ENCODE measurements at places on chromosomes 13 and 19. TPM values are rescaled to one million over a fixed set of nuclear protein-coding genes. Genes with fewer than 3 reads are reported as not detected.

DNA sequence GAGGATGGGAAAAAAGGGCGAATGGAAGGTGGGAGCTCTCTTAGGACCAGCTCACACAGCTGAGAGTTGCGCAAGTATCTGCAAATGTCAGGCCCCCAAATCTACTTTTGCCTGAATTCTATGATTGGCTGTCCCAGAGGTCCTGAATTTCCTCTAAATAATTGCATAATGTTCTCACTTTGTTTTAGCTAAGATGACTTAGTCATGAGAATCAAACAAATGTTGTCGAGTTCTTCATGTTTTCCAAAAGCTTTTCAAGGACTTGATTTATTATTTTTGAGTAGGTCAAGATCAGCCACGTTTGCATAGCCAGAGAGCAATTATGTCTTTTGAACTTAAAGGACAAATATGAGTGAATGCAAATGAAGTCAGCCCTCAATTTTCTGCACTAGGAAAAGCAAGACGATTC, 246.6 kb upstream of the MAB21L1 start:
- no peak overlapping the region for H3K4me3 ChIP-seq
- peaks cover 8% of the 10 kb centered on the region for H3K4me1 ChIP-seq
- no peaks in the 10 kb centered on the region for H3K36me3 ChIP-seq
- H3K27me3 ChIP-seq: peaks cover 9% of the 10 kb centered on the region
- H3K27ac ChIP-seq: no peak overlapping the region

- no peak overlapping the region for H3K27ac ChIP-seq
- peaks cover 7% of the 10 kb centered on the region for H3K36me3 ChIP-seq
- H3K4me3 ChIP-seq: no peak overlapping the region
- no peaks in the 10 kb centered on the region for H3K27me3 ChIP-seq
Measured at GRCh38 chr13:93881411-93881810, 598.1 kb downstream of the DCT start.

GRCh38 chr13:64007339-64007738, 2591.7 kb upstream of the PCDH20 start:
- DNase-seq: no peak
- no peak overlapping the region for H3K27ac ChIP-seq
- no peaks in the 10 kb centered on the region for H3K36me3 ChIP-seq

- no peak for DNase-seq
- H3K27me3 ChIP-seq: no peaks in the 10 kb centered on the region
- H3K27ac ChIP-seq: no peak overlapping the region
- no peak overlapping the region for H3K4me3 ChIP-seq
- peaks cover 25% of the 10 kb centered on the region for H3K36me3 ChIP-seq
- no peaks in the 10 kb centered on the region for H3K4me1 ChIP-seq
Measured at GRCh38 chr13:59954601-59955000, 209.1 kb downstream of the DIAPH3 start.

GRCh38 chr19:15538774-15539173, 30.4 kb downstream of the CYP4F22 start:
- peaks cover 3% of the 10 kb centered on the region for H3K27me3 ChIP-seq
- H3K4me3 ChIP-seq: no peak overlapping the region
- H3K4me1 ChIP-seq: no peaks in the 10 kb centered on the region
- H3K27ac ChIP-seq: no peak overlapping the region
- no peak for DNase-seq

DNA sequence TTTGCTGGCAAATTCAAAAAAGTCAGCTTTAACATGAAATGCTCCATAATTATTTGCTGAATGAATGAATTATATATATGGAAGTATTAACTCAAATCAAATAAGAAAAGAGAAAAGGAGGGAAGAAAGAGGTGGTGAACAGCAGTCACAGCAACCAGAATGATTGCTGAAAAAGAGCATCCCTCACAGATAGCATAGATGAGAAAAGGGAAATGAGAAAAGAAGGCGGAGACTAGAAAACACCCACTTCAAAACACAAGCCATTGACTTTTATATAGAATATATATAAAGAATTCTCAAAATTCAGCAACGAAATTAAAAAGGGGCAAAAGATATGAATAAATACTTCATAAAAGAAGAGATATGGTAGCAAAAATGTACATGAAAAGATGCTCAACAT, 75.2 kb downstream of the CAB39L start:
- H3K27me3 ChIP-seq: no peaks in the 10 kb centered on the region
- peaks cover 5% of the 10 kb centered on the region for H3K36me3 ChIP-seq
- no peak overlapping the region for H3K4me3 ChIP-seq

GRCh38 chr19:13060964-13061927, 41.4 kb downstream of the LYL1 start:
- no peak overlapping the region for H3K27ac ChIP-seq
- H3K27me3 ChIP-seq: peaks cover 100% of the 10 kb centered on the region
- peak overlapping the region; percentile 67 for H3K4me3 ChIP-seq
- DNase-seq: peak; percentile 92

DNA sequence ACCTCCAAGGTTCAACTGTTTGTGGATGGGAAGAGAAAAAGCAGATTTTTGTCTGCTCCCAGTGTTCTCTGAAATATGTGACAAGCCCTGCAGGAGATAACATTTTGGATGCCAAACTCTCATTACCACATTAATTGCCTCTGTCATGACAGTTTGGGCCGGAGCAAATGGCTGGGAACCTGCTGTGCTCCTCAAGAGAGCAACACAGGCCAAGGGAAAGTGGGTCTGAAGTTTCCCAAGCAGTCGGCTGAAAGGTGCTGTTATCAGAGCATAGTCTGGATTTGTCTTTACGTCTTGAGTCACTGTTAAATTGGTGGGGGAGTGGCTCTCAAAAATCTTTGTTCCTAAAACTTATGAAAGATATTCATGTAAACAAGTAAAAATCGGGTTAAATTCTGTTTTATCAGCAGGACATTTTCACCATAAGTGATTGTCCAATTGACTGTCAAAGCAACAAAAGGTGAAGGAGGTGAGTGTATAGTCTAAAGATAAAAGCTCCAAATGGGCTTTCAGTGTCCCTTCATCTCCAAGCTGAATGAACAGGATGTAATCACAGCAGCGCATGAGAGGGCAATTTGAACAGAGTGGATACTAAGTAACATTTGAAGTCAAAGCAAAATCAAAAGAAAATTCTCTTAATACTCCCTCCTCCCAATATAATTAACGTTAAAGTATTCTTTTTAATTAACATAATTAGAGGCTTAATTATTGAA, 844.8 kb downstream of the PCDH17 start:
- H3K4me1 ChIP-seq: peaks cover 9% of the 10 kb centered on the region
- no peak for DNase-seq
- H3K27me3 ChIP-seq: no peaks in the 10 kb centered on the region
- H3K36me3 ChIP-seq: no peaks in the 10 kb centered on the region
- no peak overlapping the region for H3K4me3 ChIP-seq

GRCh38 chr19:18021121-18021755, 13.3 kb downstream of the ARRDC2 start:
- peaks cover 5% of the 10 kb centered on the region for H3K4me1 ChIP-seq
- no peak overlapping the region for H3K4me3 ChIP-seq
- H3K27ac ChIP-seq: no peak overlapping the region
- no peak for DNase-seq

DNA sequence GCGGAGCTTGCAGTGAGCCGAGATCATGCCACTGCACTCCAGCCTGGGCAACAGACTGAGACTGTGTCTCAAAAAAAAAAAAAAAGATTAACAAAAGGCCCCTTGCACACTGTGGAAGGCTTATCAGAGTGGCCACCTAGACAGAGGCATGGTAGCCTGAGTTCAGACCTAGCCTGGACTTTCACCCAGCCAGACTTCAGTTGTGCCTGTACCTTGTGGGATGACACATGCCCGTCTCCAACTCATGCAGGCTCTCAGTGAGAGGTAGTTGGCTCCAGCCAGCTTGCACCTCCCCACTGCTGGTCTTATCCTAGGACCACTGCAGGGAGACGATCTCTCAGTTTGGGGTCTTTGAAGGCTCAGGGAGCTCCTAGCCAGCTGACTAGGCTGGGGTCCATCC, 52.2 kb downstream of the GATAD2A start:
- H3K36me3 ChIP-seq: no peaks in the 10 kb centered on the region
- H3K4me1 ChIP-seq: peaks cover 42% of the 10 kb centered on the region
- DNase-seq: no peak
- no peak overlapping the region for H3K4me3 ChIP-seq
- H3K27me3 ChIP-seq: no peaks in the 10 kb centered on the region
- H3K27ac ChIP-seq: no peak overlapping the region

- peaks cover 9% of the 10 kb centered on the region for H3K4me1 ChIP-seq
- no peaks in the 10 kb centered on the region for H3K27me3 ChIP-seq
- peaks cover 2% of the 10 kb centered on the region for H3K36me3 ChIP-seq
- H3K4me3 ChIP-seq: peak overlapping the region; percentile 86
- peak overlapping the region; percentile 95 for H3K27ac ChIP-seq
- peak; percentile 97 for DNase-seq
Measured at GRCh38 chr19:45615795-45616703, 14.0 kb upstream of the GPR4 start.

GRCh38 chr13:43579321-43579720, 207.5 kb downstream of the ENOX1 start:
- H3K27ac ChIP-seq: no peak overlapping the region
- H3K4me1 ChIP-seq: peaks cover 15% of the 10 kb centered on the region
- H3K27me3 ChIP-seq: no peaks in the 10 kb centered on the region

DNA sequence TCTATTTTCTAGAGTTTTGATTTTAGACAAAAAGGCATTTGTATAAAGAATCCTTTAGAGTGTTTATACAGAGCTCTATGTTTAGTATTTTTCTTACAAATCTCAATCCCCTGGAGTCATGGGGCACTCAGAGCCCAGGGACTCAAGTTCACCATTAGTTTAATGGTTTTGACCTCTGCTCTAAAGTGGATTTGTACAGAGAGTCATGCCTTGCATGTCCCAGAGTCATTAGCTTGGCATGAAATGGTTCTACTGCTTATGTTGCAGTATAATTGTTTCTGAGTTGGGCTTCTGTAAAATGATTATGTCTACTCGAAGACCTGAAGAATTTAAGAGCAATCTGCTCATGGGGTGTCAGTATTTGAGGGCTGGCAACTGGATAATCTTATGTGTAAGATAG, 406.2 kb downstream of the DLEU7 start:
- H3K4me3 ChIP-seq: no peak overlapping the region
- no peak for DNase-seq
- H3K27me3 ChIP-seq: no peaks in the 10 kb centered on the region
- H3K27ac ChIP-seq: no peak overlapping the region

- H3K36me3 ChIP-seq: no peaks in the 10 kb centered on the region
- no peaks in the 10 kb centered on the region for H3K4me1 ChIP-seq
- H3K27ac ChIP-seq: no peak overlapping the region
Measured at GRCh38 chr19:44582581-44583265, 30.6 kb upstream of the IGSF23 start.

DNA sequence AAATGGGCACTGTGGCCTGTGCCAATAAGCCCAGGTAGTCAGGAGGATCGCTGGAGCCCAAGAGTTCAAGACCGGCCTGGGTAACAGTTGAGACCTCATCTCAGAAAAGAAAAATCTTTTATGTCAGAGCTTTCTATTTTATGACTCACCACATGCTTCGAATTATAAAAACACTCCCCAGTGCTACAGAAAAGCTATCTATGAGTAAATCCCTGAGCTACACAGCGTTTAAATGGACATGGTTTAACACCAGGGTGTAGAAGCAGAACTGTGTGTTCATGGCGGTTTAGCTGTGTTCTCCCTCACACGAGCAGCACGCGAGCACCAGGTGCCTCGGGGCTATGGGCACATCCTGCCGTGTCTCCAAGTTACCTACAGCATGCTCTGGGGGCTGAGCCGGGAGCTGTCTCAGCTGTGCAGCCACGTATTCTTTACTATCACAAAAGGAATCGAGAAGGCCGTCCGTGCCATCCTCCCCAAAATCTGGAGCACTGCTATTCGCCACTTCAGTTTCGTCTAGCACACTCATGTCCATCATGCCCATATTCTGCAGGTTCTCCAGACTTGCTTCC, 6.7 kb downstream of the SAFB2 start:
- DNase-seq: no peak
- peaks cover 12% of the 10 kb centered on the region for H3K4me1 ChIP-seq
- peaks cover 27% of the 10 kb centered on the region for H3K36me3 ChIP-seq
- H3K4me3 ChIP-seq: no peak overlapping the region
- no peaks in the 10 kb centered on the region for H3K27me3 ChIP-seq
- H3K27ac ChIP-seq: no peak overlapping the region

GRCh38 chr13:108964606-108965005, 335.2 kb downstream of the MYO16 start:
- no peaks in the 10 kb centered on the region for H3K27me3 ChIP-seq
- peaks cover 6% of the 10 kb centered on the region for H3K4me1 ChIP-seq
- no peak overlapping the region for H3K27ac ChIP-seq
- peaks cover 2% of the 10 kb centered on the region for H3K36me3 ChIP-seq
- no peak for DNase-seq

DNA sequence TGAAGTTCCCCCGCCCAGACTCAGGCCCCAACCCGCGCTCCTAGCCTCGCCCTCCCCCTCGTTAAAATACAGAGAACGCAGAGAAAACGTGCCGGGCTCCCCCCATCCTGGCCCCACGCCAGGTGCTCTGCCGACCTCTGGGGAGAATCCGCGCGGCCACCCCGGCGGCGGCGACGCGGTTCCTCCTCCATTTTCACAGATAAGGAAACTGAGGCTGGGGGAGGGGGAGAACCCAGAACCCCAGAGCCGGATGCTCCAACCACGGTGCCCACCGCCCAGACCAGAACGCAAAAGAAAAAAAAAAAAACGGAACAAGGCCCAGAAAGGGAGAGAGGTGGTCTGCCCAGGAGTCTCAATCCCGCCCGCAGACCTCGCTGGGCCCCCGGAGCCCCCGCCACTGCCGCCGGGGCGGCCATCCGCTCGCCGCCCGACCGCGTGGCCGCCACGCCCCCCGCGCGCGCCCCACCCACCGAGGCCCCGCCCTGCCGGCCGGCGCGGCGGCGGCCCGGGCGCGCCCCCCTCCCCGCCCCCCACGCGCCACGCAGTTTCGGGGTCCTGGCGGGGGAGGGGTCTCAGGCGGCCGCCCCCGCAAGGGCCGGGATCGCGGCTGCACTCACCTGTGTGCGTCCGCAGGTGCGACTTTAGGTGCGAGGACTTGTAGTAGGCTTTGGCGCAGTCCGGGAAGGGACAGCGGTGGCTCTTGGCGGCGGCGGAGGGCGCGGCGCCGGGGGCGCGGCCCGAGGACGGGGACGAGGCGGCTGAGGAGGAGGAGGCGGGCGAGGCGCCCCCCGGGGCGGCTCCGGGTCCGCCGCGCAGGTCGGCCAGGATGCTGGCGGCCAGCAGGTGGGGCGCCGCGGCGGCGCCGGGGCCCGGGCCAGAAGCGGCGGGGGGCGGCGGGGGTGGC, 703 bp downstream of the KLF16 start:
- DNase-seq: no peak
- H3K4me3 ChIP-seq: peak overlapping the region; percentile 80
- no peaks in the 10 kb centered on the region for H3K36me3 ChIP-seq
- H3K27me3 ChIP-seq: peaks cover 25% of the 10 kb centered on the region
- peaks cover 18% of the 10 kb centered on the region for H3K4me1 ChIP-seq

Gene CCDC169
- total RNA-seq: 1.7 TPM

Gene ADM5
- 11.8 TPM for total RNA-seq

Gene CCDC194
- total RNA-seq: not detected

Gene TNFAIP8L1
- total RNA-seq: 7.0 TPM

Gene YJEFN3
- 15.0 TPM for total RNA-seq

Gene ATP4B
- total RNA-seq: not detected

Gene UBA52
- total RNA-seq: 1,081 TPM
